ENCODE measurements at places on chromosomes 11 and 22.

DNA sequence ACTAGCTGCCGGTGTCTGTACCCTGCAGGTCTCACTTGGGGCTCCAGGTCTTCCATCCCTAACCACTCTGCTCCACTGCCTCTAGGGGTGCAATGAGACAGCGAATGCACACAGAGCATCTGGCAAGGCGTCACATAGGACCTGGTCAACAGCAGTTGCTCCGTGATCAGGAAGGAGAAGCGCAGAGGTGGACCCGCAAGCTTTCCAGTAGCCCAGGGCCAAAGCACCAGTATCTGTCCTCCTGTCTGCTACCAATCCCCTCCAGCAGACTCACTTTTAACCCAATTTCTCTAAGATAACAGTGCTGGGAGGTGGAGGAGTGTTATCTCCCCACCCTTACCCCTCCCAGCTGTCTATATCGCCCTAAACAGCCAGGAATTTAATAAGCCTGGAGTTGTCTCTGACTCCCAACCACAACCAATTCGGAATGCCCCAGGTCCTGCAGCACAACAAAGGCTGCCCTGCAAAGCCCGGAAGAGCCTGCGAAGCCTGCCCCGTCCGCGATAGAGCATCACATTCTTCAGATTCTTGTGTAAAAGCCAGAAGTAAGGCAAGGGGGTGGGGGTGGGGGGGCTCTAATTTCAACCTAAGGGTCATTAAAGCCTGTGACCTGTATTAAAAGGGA lies 19.3 kb downstream of the MYH9 start:
- no peak for DNase-seq

GRCh38 chr11:78630561-78631303 lies 56.1 kb upstream of the NARS2 start:
- DNase-seq = no peak

DNA sequence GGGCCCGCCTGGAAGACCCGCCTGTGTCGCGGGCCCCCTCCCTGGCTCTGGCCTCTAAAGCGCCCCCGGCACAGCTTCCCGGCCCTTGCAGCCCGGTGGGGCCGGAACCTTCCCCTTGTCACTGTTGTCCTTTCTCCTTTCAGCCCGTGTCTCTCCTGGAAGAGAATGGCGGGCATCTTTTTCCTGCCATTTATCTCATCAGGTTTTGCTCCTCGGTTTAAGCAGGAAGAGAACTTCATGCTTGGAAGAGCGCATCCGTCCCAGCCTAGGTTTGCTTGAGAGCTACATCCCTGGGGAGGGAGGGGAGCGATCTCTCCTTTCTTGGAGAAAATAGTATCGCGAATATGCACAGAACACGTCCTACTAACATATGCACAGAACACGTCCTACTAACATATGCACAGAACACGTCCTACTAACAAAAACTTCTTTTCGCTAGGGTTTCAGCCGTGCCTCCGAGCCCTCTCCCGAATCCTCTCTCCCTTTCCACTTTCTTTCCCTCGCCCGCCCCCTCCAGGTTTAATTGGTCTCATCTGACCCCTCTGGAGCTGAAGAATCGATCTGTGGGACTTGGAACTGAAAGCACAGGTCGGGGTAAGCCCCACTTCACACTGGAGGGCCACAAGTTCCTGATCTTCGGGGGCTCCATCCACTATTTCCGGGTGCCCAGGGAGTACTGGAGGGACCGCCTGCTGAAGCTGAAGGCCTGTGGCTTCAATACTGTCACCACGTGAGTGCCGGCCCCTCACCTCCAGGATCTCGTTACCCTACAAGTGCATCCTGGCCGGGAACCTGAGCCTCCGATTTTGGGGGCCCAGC lies 1.2 kb downstream of the GLB1L3 start:
- DNase-seq = no peak

GRCh38 chr11:73999581-74000306 lies 9.1 kb downstream of the UCP3 start:
- no peak for DNase-seq

- no peak for DNase-seq
Measured at GRCh38 chr11:67564230-67564629, 19.4 kb upstream of the GSTP1 start.

DNA sequence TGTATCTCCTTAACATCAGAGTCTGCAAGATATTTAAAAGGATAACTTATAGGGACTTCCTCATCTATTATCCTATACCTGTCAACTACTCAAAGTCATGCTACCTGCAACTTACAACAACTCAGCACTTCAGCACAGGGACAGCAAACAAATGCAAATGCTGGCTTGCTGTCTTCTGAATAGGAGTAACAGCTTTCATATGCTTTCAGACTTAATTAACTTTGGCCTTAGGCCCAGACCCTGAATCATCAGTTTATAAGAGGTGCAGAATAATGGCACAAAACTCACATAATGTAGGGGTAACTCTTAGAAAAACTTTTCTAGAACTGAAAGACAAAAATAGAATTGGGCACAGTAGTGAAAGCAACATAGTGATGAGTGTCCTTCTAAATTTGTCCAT lies 953.4 kb downstream of the DLG2 start:
- DNase-seq = no peak

GRCh38 chr22:32987081-32987631 lies 71.0 kb downstream of the SYN3 start:
- DNase-seq = no peak

- no peak for DNase-seq
Measured at GRCh38 chr22:31616315-31616980, 45.6 kb downstream of the PISD start.
